ENCODE measurements at places on chromosomes 5 and 9. TPM values are rescaled to one million over a fixed set of nuclear protein-coding genes. Genes with fewer than 3 reads are reported as not detected.

Gene SELENOP
- 17.3 TPM for total RNA-seq

Gene PRDM9
- total RNA-seq, result not detected

Gene FOXD4L5
- total RNA-seq, result 0.04 TPM

Gene BTNL9
- 0.21 TPM for total RNA-seq

Gene PLAC8L1
- total RNA-seq, result not detected

Gene PAX5
- total RNA-seq, result not detected

Gene MTMR12
- 24.6 TPM for total RNA-seq

Gene PAEP
- 0.21 TPM for total RNA-seq

Gene HRH2
- total RNA-seq, result 1.1 TPM

Gene DDX41
- 151 TPM for total RNA-seq

Gene HRCT1
- 0.58 TPM for total RNA-seq

Gene MINAR2
- total RNA-seq, result not detected

Gene LCN2
- total RNA-seq, result 283 TPM

Gene LVRN
- total RNA-seq, result not detected

Gene SEMA5A
- 4.0 TPM for total RNA-seq

Gene SPDL1
- 17.9 TPM for total RNA-seq

Gene GNG10
- total RNA-seq, result 69.3 TPM

Gene TMC1
- total RNA-seq, result not detected

Gene ZNF354C
- total RNA-seq, result 6.9 TPM

Gene HAVCR2
- 1.6 TPM for total RNA-seq

Gene C6
- not detected for total RNA-seq

Gene YTHDC2
- 20.4 TPM for total RNA-seq

Gene TICAM2
- 0.55 TPM for total RNA-seq

Gene GABRG2
- total RNA-seq, result not detected

Gene TRIM7
- 2.9 TPM for total RNA-seq

Gene FAM221B
- not detected for total RNA-seq

Gene TSSK1B
- not detected for total RNA-seq

Gene CARD19
- 56.5 TPM for total RNA-seq

Gene LECT2
- total RNA-seq, result not detected

Gene ZNF883
- 3.0 TPM for total RNA-seq

Gene LHX3
- not detected for total RNA-seq

Gene DMRT3
- 0.34 TPM for total RNA-seq

Gene CORO2A
- total RNA-seq, result 7.8 TPM

Gene PCDHA5
- total RNA-seq, result not detected

Gene PCSK1
- total RNA-seq, result not detected

Gene ARID3C
- 0.48 TPM for total RNA-seq

Gene PRSS3
- total RNA-seq, result 5.1 TPM

Gene ROR2
- 2.9 TPM for total RNA-seq

Gene SLC6A18
- not detected for total RNA-seq

Gene HMGCS1
- 64.3 TPM for total RNA-seq

Gene C5
- total RNA-seq, result 0.89 TPM

Gene IL5
- not detected for total RNA-seq

Gene ZNF454
- total RNA-seq, result 5.8 TPM

Gene PSD2
- 0.13 TPM for total RNA-seq

Gene GRM6
- not detected for total RNA-seq

Gene PDE6A
- total RNA-seq, result not detected

Gene DRD1
- not detected for total RNA-seq

Gene AKNA
- total RNA-seq, result 34.6 TPM

Gene SPOCK1
- 20.1 TPM for total RNA-seq

Gene ITGA2
- total RNA-seq, result 62.0 TPM

Gene ZDHHC11
- total RNA-seq, result 1.3 TPM

All from kidney epithelial cell (primary cell).